RPMI7951 (cell line): ENCODE measurements at places on chromosomes 16 and 17. TPM values are rescaled to one million over a fixed set of nuclear protein-coding genes. Genes with fewer than 3 reads are reported as not detected.

The ZNF598 gene
- total RNA-seq, result 9.7 and 13.6 TPM in 2 replicates

The SULT1A2 gene
- not detected in 2 replicates for total RNA-seq

The UTS2R gene
- total RNA-seq, result not detected in 2 replicates

The KCNAB3 gene
- total RNA-seq, result 1.1 TPM in 2 replicates
